Aorta (tissue), 5 donors: ENCODE measurements at places on chromosomes 12 and 14. TPM values are rescaled to one million over a fixed set of nuclear protein-coding genes. Genes with fewer than 3 reads are reported as not detected.

RBP5 gene
- 6.3 TPM for total RNA-seq

RGS6 gene
- total RNA-seq, result 2.0 TPM

CD163L1 gene
- 10.2 TPM for total RNA-seq

SRRM4 gene
- total RNA-seq, result 0.88 TPM

CKB gene
- 109 TPM for total RNA-seq

AMN gene
- total RNA-seq, result 0.48 TPM

CAPZA3 gene
- not detected for total RNA-seq

DNA sequence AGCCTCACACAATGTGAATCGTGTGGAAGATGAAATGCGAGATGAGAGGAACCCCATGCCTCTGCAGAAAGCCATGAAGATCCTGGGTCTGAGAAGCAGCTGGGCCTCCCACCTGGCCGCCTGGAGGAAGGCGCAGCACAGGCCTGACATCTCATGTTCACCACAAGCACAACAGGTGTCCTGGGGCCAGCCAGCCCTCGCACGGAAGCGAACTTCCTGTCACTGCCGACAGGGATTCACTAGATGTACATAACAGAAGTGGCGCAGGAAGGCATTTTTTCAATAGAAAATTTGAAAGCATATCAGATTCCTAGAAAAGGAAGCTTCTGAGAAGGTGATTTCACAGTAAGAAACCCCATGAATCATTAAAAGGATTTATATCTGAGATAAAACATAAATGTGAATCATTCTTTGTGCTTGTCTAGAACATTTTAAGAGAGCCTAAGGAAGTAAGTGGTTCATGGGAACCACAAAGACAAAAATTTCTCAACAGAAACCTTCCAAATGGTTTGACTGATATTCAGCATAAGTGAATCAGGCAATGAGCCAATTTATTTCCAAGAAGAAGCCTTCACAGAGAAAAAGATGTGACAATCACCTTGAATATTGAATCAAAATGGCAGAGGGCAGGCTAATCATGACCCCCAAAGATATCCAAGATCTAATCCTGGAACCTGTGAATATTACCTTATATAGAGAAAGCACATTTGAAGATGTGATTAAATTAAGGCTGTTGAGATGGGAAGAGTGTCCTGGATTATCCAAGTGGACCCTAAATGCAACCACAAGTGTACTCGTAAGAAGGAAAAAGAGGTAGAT, 311.9 kb downstream of the DUSP6 start:
- no peaks in the 10 kb centered on the region for H3K27me3 ChIP-seq
- no peaks in the 10 kb centered on the region for H3K4me1 ChIP-seq
- H3K27ac ChIP-seq, result no peak overlapping the region
- H3K4me3 ChIP-seq, result no peak overlapping the region
- DNase-seq, result peak; percentile 73
- no peaks in the 10 kb centered on the region for H3K36me3 ChIP-seq

DNA sequence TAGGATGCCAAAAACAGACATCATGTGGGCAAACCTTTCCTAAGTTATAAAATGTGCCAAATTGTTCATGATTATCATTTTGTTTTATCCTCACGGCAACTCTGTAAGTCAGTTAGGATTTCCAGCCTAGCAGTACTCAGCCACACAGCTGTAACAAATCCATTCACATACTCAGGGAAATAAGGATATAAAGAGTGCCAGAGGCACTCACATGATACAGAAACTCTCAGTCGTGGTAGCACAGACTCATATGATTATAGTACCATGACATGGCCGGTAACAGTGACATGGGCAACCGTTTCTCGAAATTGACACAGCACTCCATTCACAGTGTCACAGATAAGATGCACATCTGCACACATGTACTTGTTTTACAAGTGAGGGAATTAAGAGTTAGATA, 344.2 kb downstream of the LRIG3 start:
- no peak overlapping the region for H3K27ac ChIP-seq
- no peak for DNase-seq
- no peak overlapping the region for H3K4me3 ChIP-seq

DNA sequence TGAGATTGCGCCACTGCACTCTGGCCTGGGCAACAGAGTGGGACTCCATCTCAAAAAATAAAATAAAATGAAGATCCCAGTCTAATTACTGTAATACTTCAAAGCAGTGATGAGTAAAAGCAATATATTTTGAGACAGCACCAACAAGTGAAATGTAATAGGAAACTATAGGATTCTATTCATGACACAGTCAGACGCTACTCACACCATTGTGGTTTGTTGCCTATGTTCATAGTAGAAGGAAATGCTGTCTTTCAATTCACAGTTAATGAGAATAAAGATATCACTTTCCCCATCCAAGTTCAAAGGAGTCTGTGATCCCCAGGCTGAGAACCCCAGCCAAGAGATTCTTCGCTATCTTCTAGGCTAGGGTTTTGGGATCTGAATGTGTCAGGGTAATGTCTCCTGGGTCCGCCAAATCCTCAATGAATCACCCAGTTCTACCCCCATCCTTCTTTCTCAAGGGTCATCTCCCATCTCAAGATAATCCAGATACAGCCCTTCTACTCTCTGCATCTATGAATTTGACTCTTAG, 16.6 kb upstream of the DTX1 start:
- H3K4me3 ChIP-seq, result no peak overlapping the region
- no peaks in the 10 kb centered on the region for H3K4me1 ChIP-seq
- no peaks in the 10 kb centered on the region for H3K36me3 ChIP-seq

- no peaks in the 10 kb centered on the region for H3K27me3 ChIP-seq
- no peak overlapping the region for H3K4me3 ChIP-seq
- peaks cover 1% of the 10 kb centered on the region for H3K4me1 ChIP-seq
- H3K36me3 ChIP-seq, result no peaks in the 10 kb centered on the region
Observed at GRCh38 chr14:26594756-26595545, 2.9 kb downstream of the NOVA1 start.

- DNase-seq, result no peak
- H3K27ac ChIP-seq, result no peak overlapping the region
- H3K36me3 ChIP-seq, result no peaks in the 10 kb centered on the region
- no peak overlapping the region for H3K4me3 ChIP-seq
Observed at GRCh38 chr14:64856529-64857445, 22.9 kb downstream of the SPTB start.

- H3K27me3 ChIP-seq, result peaks cover 1% of the 10 kb centered on the region
- H3K4me1 ChIP-seq, result no peaks in the 10 kb centered on the region
- no peak within 1 kb of the TSS for H3K4me3 ChIP-seq
- H3K36me3 ChIP-seq, result no peaks in the 10 kb centered on the region
Observed at GRCh38 chr12:103495469-103496456, at the start of gene C12orf42. C12orf42 (minus strand) TSS chr12:103495968; CDS start chr12:103478426, 17,542 bp downstream.

DNA sequence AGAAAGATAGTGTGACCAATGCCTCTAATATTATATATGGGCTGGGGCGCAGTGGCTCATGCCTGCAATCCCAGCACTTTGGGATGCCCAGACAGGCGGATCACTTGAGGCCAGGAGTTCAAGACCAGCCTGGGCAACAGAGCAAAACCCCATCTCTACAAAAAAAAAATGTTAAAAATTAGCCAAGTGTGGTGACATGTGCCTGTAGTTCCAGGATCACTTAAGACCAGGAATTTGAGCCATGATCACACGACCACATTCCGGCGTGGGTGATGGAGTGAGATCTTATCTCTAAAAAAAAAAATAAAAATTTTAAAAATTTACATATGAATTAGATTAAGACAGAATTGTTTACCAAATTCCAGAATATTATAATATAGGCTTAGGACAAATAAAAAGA, 12.0 kb downstream of the TM7SF3 start:
- no peak overlapping the region for H3K4me3 ChIP-seq
- H3K27me3 ChIP-seq, result no peaks in the 10 kb centered on the region
- H3K4me1 ChIP-seq, result no peaks in the 10 kb centered on the region
- no peaks in the 10 kb centered on the region for H3K36me3 ChIP-seq
- H3K27ac ChIP-seq, result no peak overlapping the region

- H3K27me3 ChIP-seq, result no peaks in the 10 kb centered on the region
- H3K36me3 ChIP-seq, result no peaks in the 10 kb centered on the region
- H3K4me3 ChIP-seq, result no peak overlapping the region
- H3K4me1 ChIP-seq, result no peaks in the 10 kb centered on the region
- no peak for DNase-seq
- no peak overlapping the region for H3K27ac ChIP-seq
Observed at GRCh38 chr14:98834119-98834518, 437.9 kb downstream of the BCL11B start.

- no peak overlapping the region for H3K4me3 ChIP-seq
- DNase-seq, result no peak
- no peaks in the 10 kb centered on the region for H3K4me1 ChIP-seq
- H3K36me3 ChIP-seq, result no peaks in the 10 kb centered on the region
- H3K27ac ChIP-seq, result no peak overlapping the region
Observed at GRCh38 chr14:77265561-77266335, 5.3 kb downstream of the NGB start.

- H3K27ac ChIP-seq, result no peak overlapping the region
- H3K4me1 ChIP-seq, result no peaks in the 10 kb centered on the region
- no peak for DNase-seq
- H3K36me3 ChIP-seq, result peaks cover 5% of the 10 kb centered on the region
- H3K27me3 ChIP-seq, result no peaks in the 10 kb centered on the region
- H3K4me3 ChIP-seq, result no peak overlapping the region
Observed at GRCh38 chr14:104700747-104701217, 11.4 kb downstream of the INF2 start.

DNA sequence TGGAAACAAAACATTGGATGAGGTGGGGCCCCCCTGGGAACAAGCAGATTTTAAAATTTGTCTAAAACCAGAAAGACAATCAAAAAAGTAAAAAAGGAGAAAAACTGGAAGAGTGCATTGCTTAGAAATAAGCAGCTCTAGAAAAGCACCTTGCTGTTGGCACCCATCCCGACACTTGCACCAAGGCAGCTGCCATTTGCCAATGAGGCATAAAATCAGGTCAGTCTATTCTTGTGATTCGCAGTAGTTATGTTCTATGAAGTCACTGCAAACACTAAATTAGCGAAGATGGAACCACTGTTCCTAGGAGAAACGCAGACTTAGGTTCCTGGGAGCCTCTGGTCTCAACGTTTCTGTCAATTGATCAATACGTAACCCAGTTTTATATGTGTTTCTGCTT, 16.2 kb downstream of the VPS33A start:
- H3K27me3 ChIP-seq, result no peaks in the 10 kb centered on the region
- no peaks in the 10 kb centered on the region for H3K4me1 ChIP-seq
- H3K27ac ChIP-seq, result no peak overlapping the region
- H3K4me3 ChIP-seq, result no peak overlapping the region
- H3K36me3 ChIP-seq, result no peaks in the 10 kb centered on the region
- DNase-seq, result no peak

DNA sequence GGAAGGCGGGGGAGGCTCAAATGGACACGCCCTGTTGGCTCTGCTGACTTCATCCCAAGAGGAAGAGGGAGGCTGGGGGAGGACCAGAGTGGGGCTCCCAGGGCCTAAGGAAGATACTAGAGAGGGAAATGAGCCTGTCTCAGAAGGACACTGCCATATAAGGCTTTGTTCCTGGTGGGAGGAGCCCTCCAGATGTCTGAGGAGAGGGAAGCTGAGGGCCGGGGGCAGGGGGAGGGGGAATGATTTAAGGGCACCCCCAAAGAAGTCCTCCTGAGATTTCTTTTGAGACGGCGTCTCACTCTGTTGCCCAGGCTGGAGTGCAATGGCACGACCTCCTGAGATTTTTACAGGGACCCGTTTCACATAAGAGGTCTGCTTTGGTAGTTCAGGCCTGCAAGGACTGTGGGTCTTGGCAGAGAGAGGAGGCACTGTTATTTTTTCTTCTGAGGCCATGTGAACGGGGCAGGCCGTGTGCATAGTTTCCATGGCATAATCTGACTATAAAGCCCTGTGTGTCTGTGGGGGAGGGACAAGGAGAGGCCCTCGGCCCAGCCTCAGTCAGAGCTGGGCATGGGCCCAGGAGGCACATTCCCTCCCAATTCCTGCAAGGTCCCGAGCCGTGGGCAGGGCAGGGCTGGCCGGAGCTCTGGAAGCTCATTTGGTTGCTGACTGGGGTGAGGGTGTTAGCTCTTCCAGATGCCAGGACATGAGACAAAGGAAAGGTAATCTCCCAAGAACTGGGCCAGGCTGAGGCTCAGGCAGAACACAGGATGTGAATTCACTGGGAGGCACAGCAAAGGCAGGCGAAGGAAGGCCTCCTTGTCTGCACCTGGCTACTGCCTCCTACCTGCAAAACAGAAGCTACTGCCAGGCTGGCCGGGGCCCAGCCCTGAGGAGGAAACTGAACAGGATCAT, 22.2 kb upstream of the PLEKHG3 start:
- DNase-seq, result peak; percentile 94
- no peaks in the 10 kb centered on the region for H3K4me1 ChIP-seq
- no peak overlapping the region for H3K4me3 ChIP-seq
- H3K27ac ChIP-seq, result peak overlapping the region; percentile 96
- no peaks in the 10 kb centered on the region for H3K27me3 ChIP-seq
- no peaks in the 10 kb centered on the region for H3K36me3 ChIP-seq

DNA sequence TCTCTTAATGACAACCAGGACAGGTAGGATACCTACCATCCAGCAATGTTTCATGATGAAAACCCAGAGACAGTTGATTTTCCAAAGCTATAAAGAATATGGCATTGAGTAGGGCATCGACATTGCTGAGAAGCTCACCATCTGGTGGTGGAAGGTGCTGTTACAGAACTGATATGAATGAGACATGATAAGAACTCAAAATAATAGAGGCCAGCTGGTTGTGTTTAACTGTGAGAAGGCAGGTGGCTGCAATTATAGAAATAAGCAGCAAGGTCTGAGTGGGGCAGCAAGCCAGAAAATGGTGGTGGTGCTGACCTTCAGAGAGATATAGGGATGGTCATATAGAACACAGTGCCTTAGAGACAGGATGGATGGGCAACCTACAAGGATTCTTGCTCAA, 449.7 kb downstream of the BTG1 start:
- H3K4me1 ChIP-seq, result no peaks in the 10 kb centered on the region
- DNase-seq, result no peak
- H3K4me3 ChIP-seq, result no peak overlapping the region
- no peaks in the 10 kb centered on the region for H3K27me3 ChIP-seq
